ENCODE measurements at places on chromosomes 7 and 10. TPM values are rescaled to one million over a fixed set of nuclear protein-coding genes. Genes with fewer than 3 reads are reported as not detected.
A peak's percentile ranks its signal among the peaks of the same experiment; 100 is the strongest.

Gene BMS1
- 17.3 TPM for total RNA-seq

Gene LAMB1
- total RNA-seq, result 115 TPM

DNA sequence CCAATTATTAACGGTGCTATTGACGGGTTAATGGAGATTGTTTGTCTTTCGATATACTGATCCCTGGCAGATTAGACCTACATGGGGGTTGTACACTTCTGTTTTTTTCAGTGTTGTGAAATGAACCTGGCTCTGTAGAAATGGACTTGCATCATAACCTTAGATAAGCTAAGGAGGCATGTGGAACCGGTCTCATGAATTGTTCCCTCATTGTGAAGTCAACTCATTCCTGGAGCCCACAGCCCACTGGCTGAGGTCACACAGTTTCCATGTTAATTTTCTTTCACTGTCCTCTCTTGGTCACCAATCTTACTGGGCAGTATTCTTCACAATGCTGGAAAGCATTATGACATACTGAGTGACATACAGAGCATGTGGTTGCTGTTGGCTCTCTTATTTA lies 202.8 kb downstream of the BMPER start:
- DNase-seq, result no peak

- DNase-seq, result no peak
These were observed 84.6 kb downstream of the CH25H start for GRCh38 chr10:89122433-89123051.

GRCh38 chr7:134890246-134891240 lies 95.8 kb upstream of the AGBL3 start:
- peak; percentile 51 for DNase-seq
